ENCODE measurements at places on chromosomes 1 and 21. TPM values are rescaled to one million over a fixed set of nuclear protein-coding genes. Genes with fewer than 3 reads are reported as not detected.

DNA sequence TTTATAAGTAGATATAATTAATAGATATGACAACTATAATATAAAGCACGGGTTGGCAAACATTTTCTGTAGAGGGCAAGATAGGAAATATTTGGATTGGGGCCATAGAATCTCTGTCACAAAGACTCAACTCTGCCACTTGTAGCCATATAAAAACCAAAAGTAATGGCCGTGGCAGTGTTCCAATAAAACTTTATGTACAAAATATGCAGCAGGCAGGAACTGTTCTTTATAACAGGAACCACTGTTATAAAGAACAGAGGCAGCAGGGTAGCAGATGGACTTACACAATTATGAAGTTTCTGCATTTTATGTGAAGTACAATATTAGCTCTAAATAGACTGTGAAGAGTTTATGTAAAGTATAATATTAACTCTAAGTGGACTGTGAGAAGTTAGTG, 16.9 kb upstream of the QSOX1 start:
- no peak for DNase-seq

- DNase-seq, result peak; percentile 85
Observed at GRCh38 chr1:200367841-200368534, 41.8 kb downstream of the ZNF281 start.

DNA sequence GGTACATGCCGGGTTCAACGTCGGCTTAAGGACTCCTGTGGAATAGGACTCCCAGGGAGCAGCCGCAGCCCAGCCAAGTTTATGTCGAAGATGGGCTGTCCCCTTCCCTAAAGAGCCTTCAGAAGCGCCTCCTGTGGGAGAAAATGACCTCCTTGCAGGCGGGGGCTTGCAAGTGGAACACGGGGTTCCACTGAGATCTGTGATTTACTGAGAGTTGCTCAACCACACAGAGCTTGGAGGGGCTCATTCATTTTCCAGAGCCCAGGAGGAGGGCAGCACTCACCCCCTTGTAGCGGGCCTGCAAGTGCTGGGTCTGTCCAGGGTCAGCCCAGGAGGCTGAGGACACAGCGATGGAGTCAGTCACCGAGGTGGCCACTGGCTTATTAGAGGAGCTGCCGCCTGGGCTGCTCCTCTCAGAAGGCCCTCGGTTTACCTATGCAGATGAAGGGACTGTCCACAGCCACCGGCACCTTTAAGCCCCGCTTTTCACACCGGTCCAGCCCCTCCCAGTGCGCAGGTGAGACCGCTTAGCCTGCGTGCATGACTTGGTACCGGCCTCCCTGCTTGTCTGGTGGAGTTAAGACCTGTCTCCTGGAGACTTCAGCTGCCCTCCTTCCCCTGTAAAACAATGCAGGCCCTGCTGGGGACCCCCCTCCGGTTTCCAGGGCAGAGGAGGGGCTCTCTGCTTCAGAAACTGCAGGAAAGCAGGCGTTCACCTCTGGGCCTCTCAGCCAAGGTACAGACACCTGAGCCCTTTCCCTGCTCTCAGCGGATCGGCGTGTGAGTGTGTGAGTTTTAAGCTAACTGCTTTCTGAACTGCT, 57.5 kb downstream of the ATP5PO start:
- DNase-seq, result no peak

GRCh38 chr1:248802454-248802853, 23.3 kb downstream of the SH3BP5L start:
- no peak for DNase-seq

DNA sequence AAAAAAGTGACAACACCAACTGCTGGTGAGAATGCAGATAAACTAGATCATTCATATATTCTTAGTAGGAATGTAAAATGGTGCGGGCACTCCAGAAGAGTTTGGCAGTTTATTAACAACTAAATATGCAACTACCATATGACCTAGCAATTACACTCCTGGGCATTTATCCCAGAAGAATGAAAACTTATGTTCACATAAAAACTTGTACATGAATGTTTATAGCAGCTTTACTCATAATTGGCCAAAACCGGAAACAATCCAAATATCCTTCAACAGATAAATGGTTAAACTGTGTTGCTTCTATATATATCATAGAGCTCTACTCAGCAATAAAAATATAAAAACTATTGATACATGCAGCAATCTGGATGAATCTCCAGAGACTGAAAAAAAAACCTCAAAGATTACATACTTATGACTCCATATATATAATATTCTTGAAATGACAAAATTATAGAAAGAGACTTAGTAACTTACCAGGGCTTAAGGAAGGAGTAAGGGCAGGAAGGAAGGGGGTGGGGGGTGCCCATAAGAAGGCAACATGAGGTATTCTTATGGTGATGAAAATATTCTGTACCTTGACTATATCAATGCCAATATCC, 99.9 kb downstream of the KCNH1 start:
- DNase-seq, result no peak

DNA sequence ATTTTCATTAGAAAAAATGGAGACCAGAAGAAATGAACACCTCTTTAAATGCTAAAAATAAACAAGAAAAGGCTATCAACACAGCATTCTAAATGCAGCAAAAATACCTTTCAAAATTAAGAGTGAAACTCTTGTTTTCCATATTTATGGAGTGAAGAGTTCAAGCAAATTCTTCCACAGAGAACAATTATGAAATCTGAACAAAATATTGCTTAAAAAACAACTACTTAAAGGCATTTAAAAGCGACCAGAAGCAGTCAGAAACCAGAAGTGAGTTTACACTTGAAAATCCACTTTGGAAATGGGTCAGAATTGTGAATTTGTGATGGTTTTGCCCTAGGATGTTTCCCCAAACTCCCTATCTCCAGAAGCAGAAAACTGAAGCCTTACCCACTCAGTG, 60.9 kb upstream of the KCNH1 start:
- DNase-seq, result no peak

DNA sequence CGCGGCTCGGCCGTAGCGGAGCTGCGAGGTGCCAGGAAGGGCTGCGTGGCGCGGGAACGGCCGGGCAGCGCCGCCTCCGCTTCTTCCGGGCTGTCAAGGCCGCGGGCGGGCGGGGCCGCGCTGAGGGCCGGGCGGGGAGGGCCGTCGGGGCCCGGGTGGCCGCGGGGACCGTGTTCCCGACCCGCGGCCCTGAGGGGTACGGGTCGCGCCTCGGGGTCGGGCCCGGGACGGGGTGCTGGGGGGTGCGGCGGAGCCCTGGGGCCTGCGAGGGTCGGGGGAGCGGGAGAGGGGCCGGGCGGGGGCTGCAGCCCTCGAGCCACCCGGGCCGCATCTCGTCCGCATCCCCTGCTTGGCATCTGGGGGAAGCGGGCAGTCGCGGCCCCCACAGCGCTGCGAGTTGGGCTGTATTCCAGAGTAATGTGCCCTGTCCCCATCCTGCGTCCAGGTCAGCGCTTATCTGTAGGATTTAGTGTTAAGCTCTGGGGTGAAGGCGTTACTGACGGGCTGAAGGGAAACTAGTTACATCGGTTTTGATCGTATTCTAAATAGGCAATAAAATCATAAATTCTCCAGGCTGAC, 379 bp downstream of the RER1 start:
- DNase-seq, result no peak

PTGFR gene
- 1.7 TPM for polyA plus RNA-seq

Measured in IMR-90 (cell line).